ENCODE measurements at places on chromosomes 3 and 15.

DNA sequence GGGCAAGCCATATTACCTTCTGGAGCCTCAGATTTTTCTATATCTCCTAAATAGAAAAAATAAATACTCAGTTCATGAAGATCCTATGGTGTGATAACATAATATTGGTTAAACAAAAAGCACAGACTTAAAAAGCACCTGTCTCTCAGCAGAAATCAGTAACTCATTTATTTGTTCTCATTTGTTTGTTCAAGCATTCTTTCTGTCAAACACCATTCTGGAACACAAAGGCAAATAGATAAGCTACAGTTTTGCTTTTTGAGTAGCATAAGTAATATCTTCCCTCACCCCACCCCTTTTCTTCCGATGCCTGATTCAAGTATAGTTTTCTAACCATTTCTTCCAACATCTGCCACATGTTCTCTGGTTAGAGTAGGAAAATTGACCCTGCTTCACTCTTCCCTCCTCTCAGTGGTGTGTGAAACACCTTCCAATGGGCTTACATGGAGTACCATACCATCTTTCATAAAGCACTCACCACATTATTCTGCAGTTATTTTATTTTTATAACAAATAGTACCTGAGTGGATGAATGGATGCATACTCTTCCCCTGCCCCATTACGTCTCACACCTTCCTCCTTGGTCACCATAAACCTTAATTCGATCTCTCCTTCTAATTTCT lies 8.4 kb upstream of the IL1RAP start:
- no peak for DNase-seq

GRCh38 chr3:12946649-12947316 lies 105.4 kb upstream of the RPL32 start:
- DNase-seq: no peak

GRCh38 chr3:33718595-33718907 lies 497 bp upstream of the CLASP2 start:
- DNase-seq: no peak

GRCh38 chr3:186178412-186178811 lies 69.5 kb upstream of the ETV5 start:
- no peak for DNase-seq

DNA sequence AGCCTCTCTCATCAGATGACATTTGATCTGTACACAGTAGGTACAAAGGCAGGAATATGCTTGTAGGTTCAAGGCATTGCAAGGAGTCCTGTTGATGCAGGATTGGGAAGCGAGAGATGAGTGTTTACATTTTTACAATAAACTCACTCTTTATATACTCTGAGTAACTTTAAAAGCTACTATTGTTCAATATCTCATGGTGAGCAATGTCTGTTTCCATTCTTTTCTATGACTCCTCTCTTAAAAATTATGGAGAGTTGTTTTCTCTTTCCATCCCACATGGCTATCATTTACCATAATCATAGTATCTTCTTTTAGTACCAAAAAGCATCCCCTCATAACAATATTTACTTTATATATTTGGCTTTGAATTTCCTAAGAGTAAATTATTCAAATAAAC lies 314.0 kb upstream of the CDIN1 start:
- DNase-seq: no peak

GRCh38 chr3:127238602-127239001 lies 45.7 kb downstream of the PRR23E start:
- no peak for DNase-seq

- DNase-seq: no peak
These were observed 16.1 kb downstream of the C3orf22 start for GRCh38 chr3:126542340-126543241.

DNA sequence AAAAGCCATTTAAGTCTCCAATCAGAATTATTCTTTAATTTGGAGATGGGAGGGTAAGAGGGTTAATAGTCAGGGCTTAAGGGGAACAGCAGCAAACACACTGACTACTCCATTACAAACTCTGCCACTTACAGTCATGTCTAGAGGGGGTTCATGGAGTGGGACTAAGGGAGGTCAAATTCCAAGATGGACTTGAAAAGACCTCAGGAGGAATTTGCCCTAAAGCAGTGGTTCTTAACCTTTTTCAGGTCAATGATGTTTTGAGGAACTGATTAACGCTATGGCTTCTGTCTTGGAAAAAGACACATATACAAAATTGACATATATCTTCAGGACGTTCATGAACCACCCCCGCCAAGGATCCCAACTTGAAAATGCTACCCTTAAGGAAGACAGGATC lies 13.9 kb downstream of the GOLIM4 start:
- no peak for DNase-seq

DNA sequence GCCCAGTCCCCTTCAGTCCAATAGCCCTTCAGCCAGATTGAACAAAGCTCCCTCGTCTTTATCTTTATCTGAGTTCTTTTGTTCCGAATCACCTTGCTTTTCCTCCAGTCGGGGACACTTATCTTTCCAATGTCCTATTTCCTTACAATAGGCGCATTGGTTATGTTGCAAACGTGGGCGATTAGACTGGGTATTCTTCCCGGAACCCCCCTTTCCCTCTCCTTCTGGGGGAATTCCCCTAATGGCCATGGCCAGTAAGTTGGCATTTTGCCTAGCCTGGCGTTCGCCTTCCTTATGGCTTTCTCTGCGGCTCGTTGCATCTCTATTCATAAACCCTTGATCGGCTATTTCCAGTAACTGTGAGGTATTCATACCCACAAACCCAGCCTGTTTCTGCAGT lies 82.2 kb upstream of the VEPH1 start:
- no peak for DNase-seq

GRCh38 chr3:52175416-52176179 lies 21.4 kb upstream of the POC1A start:
- no peak for DNase-seq
